ENCODE measurements at places on chromosomes 1 and 21. TPM values are rescaled to one million over a fixed set of nuclear protein-coding genes. Genes with fewer than 3 reads are reported as not detected.

GRCh38 chr1:9127395-9128165, 1.3 kb downstream of the GPR157 start:
- DNase-seq: no peak

GRCh38 chr21:34933609-34934335, 115.3 kb downstream of the RUNX1 start:
- DNase-seq: no peak

- DNase-seq: no peak
Measured at GRCh38 chr21:44079446-44079845, 27.8 kb upstream of the PWP2 start.

DNA sequence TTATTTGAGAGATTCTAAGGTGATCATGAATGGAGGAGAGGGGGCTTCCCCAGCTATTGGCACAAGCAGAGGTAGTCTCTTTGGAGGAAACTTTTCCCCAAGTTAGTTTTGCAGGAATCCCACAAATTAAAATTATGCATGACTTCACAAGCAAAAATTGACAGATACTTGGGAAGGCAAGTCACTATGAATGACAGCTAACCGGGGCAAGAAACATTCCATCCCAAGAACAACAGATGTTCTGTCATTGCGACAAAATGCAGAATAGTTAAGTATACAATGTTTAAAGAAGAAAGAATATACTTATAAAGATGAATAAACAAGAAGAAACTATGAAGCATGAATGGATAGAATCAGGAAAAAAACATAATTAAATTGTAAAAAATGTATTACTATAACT, 27.1 kb upstream of the SIM2 start:
- DNase-seq: no peak

DNA sequence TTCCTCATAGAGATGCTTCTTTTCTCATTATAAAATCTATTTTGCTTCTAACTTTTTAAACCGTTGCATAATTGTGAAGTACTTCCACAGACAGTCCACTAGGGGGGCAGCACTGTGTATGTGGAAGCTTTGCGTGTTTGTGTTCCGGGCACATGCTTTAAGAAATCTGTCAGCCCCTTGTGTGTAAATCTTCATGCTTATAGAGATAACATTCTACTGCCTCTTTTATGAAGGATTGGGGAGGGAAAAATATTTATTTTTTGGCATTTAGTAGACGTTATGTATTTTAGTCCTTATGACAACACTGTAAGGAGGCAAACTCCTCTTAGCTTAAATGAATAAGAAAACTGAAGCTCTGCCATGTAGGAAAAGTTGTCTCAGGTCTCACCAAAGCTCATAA, 157.3 kb upstream of the PTGFR start:
- DNase-seq: no peak

The FTCD gene
- total RNA-seq: not detected

- no peak for DNase-seq
Measured at GRCh38 chr1:28934676-28935075, 20.3 kb downstream of the EPB41 start.

GRCh38 chr1:189121941-189122340, 1355.7 kb downstream of the BRINP3 start:
- no peak for DNase-seq

GRCh38 chr1:170666541-170667254, 2.8 kb downstream of the PRRX1 start:
- no peak for DNase-seq

DNA sequence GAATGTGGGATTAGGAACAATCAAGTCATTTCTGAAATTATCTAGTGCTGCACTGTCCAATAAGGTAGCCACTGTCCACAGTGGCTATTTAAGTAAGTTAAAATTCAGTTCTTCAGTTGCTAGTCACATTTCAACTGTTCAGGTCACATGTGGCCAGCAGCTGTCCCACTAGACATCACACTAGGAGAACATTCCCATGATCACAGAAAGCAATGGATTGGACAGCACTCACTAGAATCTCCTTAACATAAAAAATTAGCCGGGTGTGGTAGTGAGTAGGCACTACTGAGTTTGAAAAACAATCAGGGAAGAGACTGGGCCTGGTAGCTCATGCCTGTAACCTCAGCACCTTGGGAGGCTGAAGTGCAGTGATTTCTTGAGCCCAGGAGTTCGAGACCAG, 33.6 kb downstream of the NUP133 start:
- no peak for DNase-seq

The S100A7 gene
- total RNA-seq: not detected

DNA sequence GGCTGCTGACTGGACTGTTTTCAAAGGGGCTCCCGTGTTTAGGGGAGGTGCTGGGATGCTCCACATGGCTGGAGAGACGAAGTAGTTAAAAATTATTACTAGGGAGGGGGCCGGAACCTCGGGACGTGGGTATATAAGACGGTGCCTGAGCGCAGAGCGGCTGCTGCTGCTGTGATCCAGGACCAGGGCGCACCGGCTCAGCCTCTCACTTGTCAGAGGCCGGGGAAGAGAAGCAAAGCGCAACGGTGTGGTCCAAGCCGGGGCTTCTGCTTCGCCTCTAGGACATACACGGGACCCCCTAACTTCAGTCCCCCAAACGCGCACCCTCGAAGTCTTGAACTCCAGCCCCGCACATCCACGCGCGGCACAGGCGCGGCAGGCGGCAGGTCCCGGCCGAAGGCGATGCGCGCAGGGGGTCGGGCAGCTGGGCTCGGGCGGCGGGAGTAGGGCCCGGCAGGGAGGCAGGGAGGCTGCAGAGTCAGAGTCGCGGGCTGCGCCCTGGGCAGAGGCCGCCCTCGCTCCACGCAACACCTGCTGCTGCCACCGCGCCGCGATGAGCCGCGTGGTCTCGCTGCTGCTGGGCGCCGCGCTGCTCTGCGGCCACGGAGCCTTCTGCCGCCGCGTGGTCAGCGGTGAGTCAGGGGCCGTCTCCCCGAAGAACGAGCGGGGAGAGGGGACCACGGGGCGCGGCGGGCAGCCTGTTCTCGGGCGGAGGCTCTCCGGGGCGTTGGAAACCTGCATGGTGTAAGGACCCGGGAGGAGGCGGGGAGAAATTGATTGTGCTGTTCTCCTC, at the start of gene CHODL:
TSS of gene CHODL (plus strand) at position 163 of the 793 bp plus-strand sequence. CDS start at position 554, 391 bp downstream.
- peak; percentile 79 for DNase-seq

DNA sequence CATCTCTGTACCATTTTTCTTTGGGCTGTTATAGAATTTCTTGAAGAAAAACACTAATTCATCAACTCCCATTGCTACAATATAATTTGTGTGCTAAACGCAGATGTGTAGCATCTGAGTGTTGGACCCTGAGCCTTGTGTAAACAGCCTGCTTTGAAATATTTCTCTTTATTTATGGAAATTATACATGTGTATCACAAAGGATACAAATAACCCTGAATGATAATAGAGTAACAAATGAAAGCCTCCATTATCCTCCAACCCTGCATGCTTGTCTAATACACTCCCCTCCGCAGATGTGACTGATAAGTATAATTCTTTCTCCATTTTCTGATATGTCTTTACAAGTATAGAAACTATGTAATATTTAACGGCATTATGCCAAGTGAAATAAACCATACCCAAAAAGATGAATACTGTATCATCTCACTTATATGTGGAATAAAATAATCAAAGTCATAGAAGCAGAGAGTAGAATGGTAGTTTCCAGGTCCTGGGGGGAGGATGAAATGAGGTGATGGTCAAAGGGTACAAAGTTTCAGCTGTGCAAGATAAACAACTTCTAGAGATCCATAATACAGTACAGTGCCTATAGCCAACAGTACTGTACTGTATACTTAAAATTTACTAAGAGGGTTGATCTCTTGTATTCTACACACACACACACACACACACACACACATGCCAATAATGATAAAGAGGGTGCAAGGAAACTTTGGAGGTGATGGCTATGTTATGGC, 2.8 kb upstream of the ADAM30 start:
- DNase-seq: no peak

DNA sequence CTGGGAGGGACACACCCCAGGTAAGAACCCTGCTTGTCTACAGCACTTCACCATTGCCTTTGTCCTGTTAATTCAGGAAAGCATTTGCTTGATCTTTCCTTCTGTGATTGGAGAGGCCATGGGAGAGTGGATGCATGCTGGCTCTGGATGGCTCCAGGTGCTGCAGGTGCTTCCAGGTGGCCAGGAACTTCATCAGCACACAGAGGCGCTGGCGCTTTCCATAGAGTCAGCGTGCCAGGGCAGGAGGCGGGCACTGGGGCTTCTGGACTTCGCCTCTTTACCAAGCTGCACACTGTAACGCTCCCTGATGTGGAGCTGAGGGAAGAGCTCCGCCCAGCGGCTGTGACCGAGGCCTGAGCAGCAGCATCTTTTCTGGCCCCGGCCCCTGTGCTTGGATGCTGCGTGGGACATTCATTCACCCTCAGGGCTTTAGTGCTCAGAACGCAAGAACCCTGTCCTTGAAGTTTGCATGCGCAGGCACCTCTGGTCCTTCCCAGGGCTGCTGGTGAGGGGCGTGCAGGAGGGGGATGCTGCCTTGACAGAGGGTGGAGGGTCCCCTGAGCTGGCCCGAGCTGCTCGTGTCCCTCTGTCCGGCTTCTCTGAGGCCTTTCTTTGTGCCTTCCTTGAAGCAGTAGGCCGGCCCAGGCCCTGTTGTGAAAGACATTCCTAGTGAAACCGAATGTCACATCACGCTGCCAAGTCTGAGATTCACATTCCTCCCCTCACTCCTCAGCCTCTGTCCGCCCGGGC, 1.6 kb upstream of the MX2 start:
- no peak for DNase-seq

GRCh38 chr1:219445864-219446263, 167.0 kb downstream of the ZC3H11B start:
- DNase-seq: no peak

DNA sequence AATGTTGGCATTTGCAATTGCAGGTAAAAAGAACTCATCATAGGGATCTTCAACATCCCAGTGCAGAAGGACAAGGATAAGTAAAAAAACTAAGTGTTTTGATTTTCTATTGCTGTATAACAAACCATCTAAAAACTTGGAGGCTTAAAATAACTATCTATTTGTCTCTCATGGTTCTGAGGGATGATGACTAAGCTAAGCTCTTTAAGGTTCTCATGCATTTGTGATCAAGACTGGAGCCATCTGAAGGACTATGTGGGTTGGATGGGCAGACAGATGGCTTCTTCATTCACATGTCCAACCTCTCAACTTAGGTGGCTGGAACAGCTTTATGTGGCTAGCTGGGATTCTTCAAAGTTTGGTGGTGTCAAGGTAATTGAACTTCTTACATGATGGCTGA, 51.5 kb downstream of the RPL5 start:
- no peak for DNase-seq

GRCh38 chr1:3033040-3033789, 11.9 kb downstream of the ACTRT2 start:
- no peak for DNase-seq

DNA sequence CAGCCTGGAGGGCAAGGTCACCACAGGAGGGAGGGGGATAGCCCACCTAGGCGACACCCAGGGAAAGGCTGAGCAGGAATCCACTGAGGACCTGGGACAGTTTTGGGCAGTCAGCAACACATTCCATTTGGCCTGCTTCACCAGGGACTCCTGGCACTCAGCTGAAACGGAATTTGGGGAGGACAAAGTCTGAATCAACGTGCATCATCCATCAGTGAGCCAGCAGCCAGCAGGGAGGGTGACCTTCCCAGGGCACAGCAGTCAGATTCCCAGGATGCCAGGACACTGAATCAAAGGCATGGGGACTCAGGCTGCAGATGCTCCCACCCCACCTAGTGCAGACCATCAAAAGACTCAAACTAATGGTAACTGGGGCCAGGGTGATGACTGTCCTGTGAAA, 4.6 kb downstream of the SH3BP5L start:
- no peak for DNase-seq

GRCh38 chr1:180456191-180456590, 46.2 kb downstream of the ACBD6 start:
- DNase-seq: no peak

DNA sequence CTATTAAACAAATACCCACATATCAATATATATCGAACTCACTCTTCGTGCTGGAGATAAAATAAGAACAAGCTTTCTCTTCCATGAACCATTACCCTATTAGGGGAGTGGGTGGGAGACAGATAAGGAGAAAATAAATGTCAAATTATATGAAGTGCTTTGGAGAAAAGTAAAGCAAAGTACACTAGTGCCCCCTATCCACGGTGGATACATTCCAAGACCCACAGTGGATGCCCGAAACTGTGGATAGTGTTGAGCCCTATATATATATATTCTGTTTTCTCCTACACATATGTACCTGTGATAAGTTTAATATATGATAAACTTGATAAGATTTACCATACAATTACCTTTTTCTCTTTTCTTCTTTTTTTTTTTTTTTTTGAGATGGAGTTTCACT, 54.6 kb downstream of the FH start:
- DNase-seq: no peak

The CATSPER4 gene
- total RNA-seq: not detected

- no peak for DNase-seq
Measured at GRCh38 chr1:34870395-34870794, 10.8 kb upstream of the SMIM12 start.

The AMY1B gene
- 6.8 TPM for total RNA-seq

The AMY1C gene
- 5.2 TPM for total RNA-seq

DNA sequence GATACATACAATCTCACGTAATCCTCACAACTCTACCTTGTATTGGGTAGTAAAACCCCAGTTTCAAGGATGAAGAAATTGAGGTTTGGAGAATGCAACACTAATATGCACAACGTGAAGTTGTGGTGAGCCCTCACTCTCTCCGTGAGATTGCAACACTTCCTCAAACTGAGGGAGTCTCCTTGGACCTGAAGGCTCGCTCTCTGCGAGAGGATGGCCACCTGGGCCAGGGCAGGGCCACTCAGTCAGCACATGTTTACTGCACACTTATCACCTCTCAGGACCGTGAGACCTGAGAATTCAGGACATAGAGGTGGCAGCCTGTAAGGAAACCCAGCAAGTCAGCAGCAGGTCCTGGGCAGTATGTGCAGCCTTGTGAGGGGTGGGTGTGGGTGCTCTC, 8.7 kb downstream of the SH3BP5L start:
- DNase-seq: peak; percentile 54

DNA sequence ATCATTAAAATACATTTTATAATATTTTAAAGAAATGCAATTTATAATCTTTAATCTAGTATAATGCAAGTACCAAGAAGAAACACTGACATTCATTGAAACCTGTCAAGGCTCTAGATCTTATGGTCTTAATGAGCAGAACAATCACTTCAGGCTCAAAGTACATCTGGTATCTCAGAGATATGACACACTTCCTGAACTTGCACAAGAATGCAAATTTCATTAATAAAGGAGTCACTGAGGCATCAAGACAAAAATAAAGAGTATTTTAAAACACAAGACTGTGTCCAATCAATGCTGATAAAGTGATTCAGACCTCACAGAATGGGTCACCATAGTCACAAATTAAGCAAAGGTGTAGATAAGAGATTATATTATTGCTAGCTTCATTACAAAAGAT, 178.1 kb downstream of the AK5 start:
- DNase-seq: no peak

The KCND3 gene
- 5.6 TPM for total RNA-seq

- DNase-seq: no peak
Measured at GRCh38 chr1:154862907-154863306, 7.2 kb downstream of the KCNN3 start.

GRCh38 chr21:16154321-16154720, 424.5 kb downstream of the USP25 start:
- no peak for DNase-seq

The PTGFR gene
- total RNA-seq: 4.7 TPM

The ZBTB8B gene
- total RNA-seq: 0.03 TPM

The TAS1R3 gene
- 0.61 TPM for total RNA-seq

Data from upper lobe of left lung (tissue), 6 donors.